ENCODE measurements at places on chromosomes 5 and 9.

DNA sequence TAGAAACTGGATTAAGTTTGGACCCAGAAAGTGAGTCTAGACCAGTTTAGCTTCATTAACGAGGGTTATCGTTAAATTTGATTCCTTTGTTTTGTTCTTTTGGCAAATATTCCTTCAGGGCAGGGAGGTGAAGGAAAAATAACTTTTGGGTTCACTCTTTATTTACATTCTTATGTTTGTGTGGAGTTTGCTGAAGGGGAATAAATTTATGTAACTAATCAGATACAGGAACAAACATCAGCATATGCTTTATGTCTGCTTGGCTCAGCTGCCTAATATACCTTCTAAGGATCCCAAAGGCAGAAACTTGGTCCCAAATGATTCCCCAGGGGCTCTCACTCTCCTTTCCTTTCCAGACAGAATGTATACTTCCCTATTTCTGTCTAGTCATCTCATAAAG lies 132.4 kb downstream of the MCTP1 start:
- no peak for DNase-seq

DNA sequence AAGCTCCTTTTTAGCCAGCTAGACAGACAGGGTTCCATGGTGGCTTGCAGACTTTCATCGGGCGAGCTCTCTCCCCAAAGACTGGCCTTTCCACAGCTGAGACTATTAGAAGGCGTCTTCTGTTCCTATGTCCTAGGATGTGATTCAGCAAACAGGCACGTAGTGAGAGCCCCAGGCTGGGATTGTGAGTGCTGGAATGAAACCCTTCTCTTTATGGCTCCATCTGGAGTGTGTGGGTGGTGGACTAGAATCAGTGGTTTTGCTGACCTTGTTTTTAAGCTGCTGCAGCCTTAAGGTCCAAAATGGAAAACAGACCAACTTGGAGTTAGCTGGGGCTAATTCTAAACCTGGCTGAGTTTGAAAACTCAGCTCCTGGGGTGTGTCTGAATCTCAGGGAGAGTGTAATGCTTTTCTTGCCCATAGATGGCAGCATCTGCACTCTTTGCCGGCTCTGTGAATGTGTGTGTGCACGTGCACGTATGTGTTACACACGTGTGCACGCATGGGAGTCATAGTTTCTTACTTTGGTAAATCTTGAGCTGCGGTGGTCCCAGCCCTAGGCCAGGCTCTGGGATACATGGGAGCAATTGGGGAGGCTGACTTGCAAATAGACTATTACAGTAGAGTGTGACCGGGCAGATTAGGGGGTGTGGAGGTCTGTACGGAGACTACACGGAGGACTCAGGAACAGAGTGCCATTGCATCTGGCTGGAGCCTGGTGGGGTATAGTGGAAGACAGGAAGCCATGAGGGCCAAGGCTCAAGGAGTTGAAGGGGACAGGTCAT lies 10.7 kb downstream of the GSN start:
- peak; percentile 88 for DNase-seq

DNA sequence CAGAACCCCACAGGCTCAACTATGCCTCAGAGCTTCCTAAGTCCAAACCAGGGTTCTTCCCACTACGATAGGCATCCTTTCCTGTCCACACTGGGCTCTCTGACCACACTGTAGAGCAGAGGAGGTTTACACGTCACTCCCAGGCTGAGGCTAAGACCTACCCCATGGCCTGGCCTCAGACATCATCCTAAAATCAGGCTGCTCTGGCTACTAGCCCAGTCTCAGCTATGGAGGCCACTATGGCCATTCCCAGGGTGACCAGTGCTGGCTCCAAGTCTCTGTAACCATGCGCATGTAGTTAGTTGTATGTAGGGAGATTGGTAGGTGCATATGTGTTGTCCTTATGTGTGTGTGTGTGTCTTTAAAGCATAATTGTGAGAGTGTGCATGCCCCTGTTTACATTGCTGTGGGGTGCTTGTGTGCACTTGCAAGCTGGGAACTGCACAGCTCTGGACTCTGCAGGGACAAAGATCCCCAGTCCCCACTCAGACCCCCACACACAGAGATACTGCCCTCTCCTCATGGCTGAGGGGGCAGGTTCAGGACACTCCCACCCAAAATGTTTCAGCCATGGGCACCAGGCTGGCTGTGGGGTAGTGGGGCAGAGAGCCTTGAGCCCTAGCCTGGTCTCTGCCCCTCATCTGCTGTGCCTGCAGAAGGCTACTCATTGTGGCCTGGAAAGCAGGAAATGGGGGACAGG lies 12.3 kb downstream of the PDLIM4 start:
- no peak for DNase-seq

- DNase-seq = peak; percentile 93
These were observed 16.7 kb downstream of the FAM193B start for GRCh38 chr5:177537389-177538361.

GRCh38 chr9:18463991-18464390 lies 10.0 kb upstream of the ADAMTSL1 start:
- no peak for DNase-seq
